ENCODE measurements at places on chromosomes 3 and 15. TPM values are rescaled to one million over a fixed set of nuclear protein-coding genes. Genes with fewer than 3 reads are reported as not detected.
A peak's percentile ranks its signal among the peaks of the same experiment; 100 is the strongest.

GRCh38 chr15:34461730-34462129 lies 24.1 kb upstream of the GOLGA8A start:
- DNase-seq: no peak

GRCh38 chr15:75109736-75110130 lies 86.3 kb downstream of the PPCDC start:
- no peak for DNase-seq

DNA sequence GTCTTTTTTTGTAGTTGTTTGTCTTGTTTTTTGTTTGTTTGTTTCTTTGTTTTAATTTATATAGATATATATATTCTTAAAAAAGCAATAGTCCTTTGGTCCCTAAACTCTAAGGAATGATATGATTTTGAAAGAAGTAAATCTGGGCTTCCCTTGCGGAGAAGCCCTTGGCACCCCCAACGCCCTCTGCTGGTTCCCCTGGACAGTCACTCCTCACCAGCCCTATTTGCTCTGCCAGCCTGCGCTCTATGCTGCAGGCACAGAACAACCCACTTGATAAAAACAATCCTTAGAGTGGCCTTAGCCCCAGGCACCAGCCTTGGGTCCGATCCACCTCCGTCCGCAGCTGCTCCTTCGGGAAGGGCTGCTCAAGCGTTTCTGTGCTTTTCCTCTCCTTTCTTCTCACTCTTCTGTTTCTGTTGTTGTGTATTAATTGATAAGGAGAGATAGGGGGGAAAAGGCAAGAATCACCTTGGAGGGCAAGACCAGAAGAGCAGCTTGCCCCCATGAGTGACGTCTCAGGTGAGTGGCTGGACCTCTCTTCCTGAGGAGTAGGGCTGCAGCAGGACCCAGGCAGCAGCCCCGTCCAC lies 13.7 kb upstream of the PARP6 start:
- DNase-seq: peak; percentile 42

DNA sequence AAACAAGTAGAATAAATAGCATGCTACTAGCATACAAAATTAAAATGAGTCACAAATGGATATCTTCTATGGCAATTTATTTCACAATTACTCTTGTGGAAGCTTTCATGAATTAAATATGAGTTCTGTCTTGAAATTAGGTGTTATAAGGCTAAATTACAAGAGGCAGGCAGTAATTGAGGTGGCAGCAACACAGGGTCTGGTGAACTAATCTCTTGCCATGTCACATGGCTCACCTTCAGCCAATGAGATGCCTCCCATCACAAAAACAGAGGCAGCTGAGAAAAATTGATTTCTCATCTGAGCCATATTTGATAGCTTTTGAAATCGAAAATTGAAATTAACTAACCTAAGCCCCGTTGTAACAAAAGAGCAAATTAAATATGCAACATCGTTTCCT lies 268.8 kb downstream of the NR2F2 start:
- no peak for DNase-seq

- no peak for DNase-seq
These were observed 8.5 kb upstream of the CHD2 start for GRCh38 chr15:92891533-92892200.

- DNase-seq: no peak
These were observed 286.2 kb upstream of the UBE2E1 start for GRCh38 chr3:23519314-23520208.

Gene PLS1
- 12.2 TPM for total RNA-seq

- DNase-seq: no peak
These were observed 121.7 kb downstream of the ZMAT3 start for GRCh38 chr3:178949896-178950295.

Gene NEK10
- total RNA-seq: 0.70 TPM

Gene TRAIP
- 7.9 TPM for total RNA-seq

- no peak for DNase-seq
These were observed 446.0 kb upstream of the EPHA3 start for GRCh38 chr3:88661433-88661824.

DNA sequence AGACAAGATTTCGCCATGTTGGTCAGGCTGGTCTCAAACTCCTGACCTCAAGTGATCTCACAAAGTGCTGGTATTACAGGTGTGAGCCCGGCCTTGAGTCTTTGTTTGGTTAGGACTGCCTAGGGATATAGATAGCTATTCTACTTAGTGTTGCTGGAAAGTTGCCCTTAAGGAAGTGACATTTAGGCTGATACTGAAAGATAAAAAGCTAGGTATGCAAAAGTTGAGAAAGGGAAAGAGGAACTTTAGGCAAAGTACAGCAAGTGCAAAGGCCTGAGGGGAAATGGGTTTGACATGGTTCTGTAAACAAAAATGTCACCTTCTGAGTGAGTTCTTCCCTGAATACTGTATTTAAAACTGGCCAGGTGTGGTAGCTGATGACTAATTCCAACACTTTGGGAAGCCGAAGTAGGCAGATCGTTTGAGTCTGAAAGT lies 111.5 kb downstream of the ZNF609 start:
- no peak for DNase-seq

DNA sequence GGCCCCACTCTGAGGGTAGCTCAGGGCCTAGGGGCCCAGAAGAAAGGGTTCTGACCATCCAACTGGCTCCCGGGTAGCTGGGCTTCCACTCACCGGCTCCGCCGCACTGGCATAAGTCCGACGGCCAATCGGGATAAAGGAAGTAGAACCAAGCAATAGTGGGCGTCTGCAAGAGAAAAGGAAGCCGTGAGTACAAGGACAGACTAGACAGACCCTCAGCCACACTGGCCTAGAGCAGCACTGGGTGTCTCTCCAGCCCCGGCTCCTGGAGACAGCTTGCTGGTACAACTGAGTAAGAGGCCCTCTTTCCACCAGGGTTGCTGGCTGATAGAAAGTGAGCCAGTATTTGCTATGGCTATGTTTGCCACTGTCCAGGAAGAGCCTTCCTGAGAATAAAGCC lies 22.4 kb downstream of the BDH1 start:
- no peak for DNase-seq

Gene GUCA1C
- total RNA-seq: not detected

DNA sequence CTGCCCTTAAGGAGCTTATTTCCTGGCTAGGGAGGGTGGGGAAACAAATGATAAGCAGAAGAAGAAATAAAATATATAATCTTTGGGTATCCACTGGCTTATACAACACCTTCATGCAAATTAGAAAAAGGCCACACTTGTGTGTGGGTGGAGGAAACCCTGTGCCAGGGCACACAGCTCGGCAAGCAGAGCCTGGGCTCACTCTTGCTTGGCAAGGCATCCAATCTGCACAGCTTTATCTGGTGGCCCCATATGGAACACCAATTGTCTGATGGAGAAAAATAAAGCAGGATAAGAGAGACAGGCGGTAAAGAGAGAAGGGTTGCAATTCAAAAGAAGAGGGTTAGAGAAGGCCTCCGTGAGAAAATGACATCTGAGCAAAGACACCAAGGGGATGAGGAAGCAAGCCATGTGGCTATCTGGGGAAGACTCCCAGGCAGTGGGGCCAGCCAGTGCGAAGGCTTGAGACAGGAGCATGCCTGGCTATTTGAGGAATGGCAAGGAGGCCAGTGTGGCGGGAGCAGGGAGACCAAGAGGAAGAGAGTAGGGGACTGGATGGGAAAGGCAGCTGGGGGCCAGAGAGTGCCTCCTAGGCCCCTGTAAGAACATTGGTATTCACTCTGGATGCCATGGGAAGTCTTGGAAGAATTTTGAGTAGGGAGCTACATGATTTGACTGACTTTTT lies 22.5 kb upstream of the VPS8 start:
- no peak for DNase-seq

GRCh38 chr3:41404582-41404981 lies 205.3 kb downstream of the CTNNB1 start:
- DNase-seq: no peak
